ENCODE measurements at places on chromosomes 3 and 15. TPM values are rescaled to one million over a fixed set of nuclear protein-coding genes. Genes with fewer than 3 reads are reported as not detected.
A peak's percentile ranks its signal among the peaks of the same experiment; 100 is the strongest.

- no peak for DNase-seq
Observed at GRCh38 chr15:85036716-85037115, 55.1 kb downstream of the PDE8A start.

GRCh38 chr3:61649381-61650170, 88.2 kb downstream of the PTPRG start:
- no peak for DNase-seq

- DNase-seq: peak; percentile 44
Observed at GRCh38 chr3:110430146-110430545, 641.5 kb upstream of the NECTIN3 start.

Gene AGBL1
- not detected for total RNA-seq

Measured in IMR-90 (cell line).